RPMI8226 (cell line): ENCODE measurements at places on chromosomes 13 and 19.

DNA sequence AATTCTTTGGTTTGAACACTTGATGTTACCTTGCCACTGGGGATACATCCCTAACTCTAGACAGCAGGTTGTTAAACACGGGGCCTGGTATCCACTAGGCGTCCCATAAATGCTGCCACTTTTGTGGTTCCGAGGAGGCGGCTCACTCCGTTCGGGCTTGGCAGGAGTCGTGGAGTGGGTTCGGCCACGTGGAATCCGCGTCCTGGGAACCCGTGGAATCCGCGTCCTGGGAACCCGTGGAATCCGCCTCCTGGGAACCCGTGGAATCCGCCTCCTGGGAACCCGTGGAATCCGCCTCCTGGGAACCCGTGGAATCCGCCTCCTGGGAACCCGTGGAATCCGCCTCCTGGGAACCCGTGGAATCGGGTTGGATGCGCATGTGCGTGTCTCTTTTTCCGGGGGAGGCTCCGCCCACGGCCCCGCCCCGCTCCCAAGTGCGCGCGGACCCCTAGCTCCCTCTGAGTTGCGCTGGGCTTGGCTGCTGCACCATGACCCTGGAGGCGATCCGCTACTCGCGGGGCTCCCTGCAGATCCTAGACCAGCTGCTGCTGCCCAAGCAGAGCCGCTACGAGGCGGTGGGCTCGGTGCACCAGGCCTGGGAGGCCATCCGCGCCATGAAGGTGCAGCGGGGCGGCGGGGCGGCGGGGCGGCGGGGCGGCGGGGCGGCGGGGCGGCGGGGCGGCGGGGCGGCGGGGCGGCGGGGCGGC lies at the start of gene MRI1:
Gene MRI1 (plus strand): TSS at position 422 of the 707 bp plus-strand sequence. CDS start 67 bp downstream, at position 489.
- DNase-seq, result peak; percentile 79

DNA sequence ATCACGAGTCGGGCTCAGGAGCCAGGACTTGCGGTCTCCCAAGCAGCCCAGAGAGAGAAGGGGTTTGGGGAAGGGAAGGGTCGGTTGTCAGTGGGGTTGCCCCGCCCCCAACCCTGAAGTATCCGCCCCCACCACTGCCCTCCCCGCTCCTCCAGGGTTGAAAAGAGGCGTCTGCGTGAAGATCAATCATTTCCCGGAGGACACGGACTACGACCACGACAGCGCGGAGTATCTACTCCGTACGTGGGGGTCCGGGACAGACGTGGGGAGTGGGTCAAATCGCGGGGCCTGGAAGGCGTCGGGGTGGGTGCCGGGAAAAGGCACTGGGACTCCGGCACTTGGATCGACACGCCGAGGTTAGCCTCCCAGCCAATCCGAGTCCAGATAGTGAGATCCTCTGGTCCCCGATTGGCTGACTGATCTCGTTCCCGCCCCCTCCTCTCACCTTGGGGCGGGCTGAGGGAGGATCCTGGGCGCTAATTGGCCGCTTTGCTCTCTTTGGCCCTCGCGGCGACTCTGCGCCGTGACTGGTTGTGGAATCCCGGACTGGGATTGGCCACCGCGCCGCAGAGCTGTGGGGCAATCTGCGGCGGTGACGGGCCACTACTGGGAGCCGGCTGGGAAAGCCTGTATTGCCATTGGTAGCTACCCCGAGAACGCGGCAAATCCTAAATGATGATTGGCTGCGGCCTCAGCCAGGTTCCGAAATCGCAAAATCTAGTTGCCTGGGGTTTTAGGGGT lies 13.3 kb upstream of the CACNG6 start:
- DNase-seq, result peak; percentile 67

- no peak for DNase-seq
Observed at GRCh38 chr19:3225169-3225485, 666 bp downstream of the CELF5 start.

DNA sequence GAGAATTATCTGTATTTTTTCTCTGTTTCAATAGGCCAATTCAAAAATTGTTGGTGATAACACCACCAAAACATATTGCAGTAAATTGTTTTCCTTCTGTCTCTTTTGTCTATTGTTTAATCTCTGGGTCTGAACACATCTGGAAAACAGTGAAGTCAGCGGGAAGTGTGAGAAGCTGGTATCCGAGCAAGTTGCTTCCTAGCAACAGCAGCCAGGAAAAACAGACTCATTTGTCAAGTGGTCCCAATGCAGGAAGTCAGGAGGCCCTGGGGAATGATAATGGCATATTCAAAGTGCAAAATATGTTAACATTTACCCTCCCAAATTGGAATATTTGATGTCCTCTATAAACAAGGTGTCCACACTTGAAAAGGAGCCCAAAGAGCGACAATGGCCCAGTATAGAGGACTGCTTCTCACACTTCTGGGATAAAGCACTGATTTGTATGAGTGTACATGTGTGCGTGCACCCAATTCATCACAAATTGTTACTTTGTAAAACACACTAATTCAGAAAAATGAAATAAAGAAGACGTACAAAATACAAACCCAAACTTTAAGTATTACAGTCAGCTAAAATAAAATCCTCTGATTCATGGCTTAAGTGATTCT lies 515.0 kb downstream of the TBC1D4 start:
- DNase-seq, result no peak

- DNase-seq, result no peak
Observed at GRCh38 chr13:70784207-70784989, 676.1 kb upstream of the KLHL1 start.

GRCh38 chr13:108980237-108980636 lies 350.8 kb downstream of the MYO16 start:
- no peak for DNase-seq

DNA sequence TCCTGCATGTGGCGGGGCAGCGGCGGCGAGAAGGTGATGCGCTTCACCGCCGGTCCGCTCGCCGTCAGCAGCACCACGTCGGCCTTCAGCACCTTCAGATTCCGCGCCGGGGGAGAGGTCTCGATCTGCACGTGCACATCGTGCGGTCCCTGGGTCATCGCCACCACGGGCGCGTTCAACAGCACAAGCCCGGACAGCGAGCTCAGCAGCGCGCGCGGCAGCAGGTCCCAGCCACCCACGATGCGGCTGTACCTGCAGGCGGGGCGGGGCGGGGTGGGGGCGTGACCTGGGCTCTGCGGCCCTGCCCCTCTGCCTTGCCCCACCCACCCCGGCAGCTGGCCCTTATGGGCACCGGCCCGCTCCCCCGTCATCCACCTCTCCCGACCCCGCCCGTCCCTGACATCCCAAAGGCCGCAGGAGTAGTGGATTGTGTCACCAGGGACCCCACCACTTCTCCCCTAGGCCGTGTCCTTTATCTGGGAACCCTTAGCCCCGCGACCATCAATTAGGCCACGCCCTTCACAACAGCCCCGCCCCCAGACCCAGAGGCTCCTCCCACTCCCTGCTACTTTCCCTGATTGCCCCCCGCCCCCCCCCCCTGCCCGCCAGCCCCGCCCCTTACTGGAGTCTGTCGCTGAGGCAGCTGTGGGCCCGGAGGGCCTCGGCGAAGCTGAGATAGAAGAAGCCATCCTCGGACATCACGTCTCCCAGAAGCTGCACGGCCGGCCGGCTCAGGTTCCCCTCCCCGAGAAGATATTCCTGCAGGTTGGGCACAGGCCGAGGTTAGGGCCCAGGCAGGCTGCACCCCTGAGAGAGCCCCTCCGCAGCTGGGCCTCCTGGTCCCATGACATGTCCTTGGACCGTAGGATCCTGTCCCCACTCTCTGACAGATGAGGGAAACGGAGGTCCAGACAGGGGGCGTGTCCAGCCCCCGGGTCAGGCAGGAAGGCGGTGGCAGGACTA lies 6.1 kb downstream of the IL4I1 start:
- peak; percentile 61 for DNase-seq

GRCh38 chr13:26920614-26921355 lies 160.2 kb upstream of the GPR12 start:
- DNase-seq, result no peak

DNA sequence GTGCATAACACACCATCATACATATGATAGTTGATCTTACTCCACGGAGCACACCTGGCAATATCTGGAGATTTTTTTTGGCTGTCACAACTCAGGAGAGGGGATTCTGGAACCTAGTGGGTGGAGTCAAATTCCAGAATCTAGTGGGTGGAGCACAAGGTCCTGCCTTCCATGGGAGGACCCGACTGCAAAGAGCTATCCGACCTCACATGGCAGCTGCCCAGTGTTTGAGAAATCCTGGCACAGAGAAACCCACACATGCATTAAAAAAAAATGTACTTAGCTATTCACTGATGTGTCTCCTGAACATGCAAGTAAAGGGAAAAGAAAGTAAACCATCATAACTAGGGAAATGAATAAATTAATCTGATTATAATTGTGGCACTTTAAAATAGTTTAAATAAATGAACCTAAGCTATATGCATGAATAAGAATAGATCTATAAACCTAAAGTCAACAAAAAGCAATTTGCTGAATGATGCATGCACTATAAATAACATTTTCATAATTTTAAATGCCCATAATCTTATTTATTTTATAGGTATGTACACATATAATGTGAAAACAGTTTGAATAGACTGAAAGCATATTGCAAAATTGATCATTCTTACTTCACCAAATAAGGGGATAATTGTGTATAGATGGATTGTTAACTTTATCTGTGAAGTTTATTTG lies 300.3 kb downstream of the MYO16 start:
- no peak for DNase-seq

GRCh38 chr13:27852491-27852890 lies 60.2 kb downstream of the GSX1 start:
- DNase-seq, result no peak

DNA sequence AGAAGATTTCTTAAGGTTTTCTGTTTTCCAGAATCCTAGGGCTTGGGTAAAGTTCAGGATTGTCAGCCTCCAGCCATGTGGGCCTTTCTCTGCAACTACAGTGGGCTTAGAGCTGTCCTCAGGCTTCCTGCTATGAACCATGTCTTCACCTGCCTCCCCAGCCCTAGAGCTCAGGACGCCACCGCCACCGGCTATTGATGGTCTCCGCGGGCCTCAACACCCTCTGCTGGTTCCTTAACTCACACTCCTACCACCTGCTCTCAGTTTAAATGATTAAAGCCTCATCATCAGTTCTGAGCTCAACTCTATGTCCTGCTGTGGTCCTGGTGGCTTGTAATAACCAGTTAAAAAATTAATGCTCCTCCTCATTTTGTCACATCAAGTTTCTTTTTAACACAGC lies 221.0 kb downstream of the EFNB2 start:
- DNase-seq, result peak; percentile 4

- no peak for DNase-seq
Observed at GRCh38 chr13:48253849-48254248, 20.8 kb downstream of the ITM2B start.

DNA sequence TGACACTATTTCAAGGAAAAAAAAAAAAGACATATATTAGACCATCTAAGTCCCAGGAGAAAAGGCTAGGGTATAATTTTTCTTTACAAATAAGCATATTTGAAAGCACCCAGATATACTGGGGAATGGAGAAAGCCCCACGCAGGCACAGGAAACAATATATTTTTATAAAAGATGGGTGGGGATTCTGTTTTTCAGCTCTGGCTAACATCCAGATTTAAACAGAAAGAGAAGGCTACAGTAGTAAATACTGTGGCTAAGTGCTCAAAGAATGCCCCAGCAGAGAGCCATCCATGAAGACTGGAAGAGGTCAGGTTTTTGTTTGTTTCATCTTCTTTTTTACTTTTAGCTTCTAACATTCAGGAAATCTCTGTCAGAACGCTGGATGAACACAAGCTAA lies 16.0 kb downstream of the ZNF44 start:
- DNase-seq, result no peak

DNA sequence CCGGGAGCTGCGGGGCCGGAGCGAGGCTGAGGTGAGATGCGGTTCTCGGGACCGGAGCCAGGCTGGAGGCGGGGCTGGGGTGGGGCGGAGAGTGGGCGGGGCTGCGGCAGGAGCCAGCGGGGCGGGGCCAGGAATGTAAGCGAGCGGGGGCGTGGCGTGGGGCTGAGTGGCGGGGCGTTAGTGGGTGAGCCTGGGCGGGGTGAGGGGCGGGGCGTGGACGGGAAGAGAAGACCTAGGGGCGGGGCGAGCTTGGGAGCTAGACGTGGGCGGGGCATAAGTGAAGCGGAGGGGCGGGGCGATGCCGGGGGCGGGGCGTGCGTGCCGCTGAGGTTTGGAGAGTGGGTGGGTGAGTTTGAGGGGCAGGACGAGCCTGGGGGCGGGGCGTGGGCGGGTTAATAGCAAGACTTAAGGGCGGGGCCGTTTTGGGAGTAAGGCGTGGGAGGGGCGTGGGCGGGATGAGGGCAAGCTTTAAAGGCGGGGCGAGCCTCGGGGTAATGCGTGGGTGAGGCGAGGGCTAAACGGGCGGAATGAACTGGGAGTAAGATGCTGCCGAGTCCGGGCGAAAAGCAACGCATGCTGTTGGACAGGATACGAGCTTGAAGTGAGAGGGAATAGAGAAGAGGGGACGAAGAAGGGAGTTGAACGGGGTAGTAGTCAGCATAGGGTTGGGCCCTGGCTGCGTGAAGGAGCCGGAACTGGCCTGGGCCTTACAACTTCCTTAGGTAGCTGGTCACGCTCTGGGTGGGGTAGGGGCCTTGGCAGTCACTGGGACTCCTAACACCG lies 572 bp downstream of the SNAPC2 start:
- peak; percentile 98 for DNase-seq

DNA sequence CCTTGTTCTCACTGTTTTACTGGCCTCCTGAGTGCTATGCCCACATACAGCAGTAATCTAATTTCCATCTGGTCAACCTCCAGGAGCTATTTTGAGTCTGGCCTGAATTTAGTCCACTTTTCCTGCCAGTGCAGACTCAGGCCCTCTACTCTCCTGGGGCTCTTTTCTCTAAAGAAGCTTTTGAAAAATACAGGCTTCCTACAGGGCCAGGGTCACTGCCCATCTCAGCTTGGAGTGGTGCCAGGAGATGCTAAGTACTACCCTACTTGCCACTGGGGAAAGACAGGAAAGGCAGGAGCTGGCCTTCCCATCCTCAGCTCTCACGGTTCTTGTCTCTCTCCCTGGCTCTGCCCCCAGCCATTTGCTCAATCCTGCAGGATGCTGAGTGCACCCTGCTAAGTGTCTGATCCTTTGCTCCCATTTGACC lies 101.7 kb upstream of the SERP2 start:
- no peak for DNase-seq

DNA sequence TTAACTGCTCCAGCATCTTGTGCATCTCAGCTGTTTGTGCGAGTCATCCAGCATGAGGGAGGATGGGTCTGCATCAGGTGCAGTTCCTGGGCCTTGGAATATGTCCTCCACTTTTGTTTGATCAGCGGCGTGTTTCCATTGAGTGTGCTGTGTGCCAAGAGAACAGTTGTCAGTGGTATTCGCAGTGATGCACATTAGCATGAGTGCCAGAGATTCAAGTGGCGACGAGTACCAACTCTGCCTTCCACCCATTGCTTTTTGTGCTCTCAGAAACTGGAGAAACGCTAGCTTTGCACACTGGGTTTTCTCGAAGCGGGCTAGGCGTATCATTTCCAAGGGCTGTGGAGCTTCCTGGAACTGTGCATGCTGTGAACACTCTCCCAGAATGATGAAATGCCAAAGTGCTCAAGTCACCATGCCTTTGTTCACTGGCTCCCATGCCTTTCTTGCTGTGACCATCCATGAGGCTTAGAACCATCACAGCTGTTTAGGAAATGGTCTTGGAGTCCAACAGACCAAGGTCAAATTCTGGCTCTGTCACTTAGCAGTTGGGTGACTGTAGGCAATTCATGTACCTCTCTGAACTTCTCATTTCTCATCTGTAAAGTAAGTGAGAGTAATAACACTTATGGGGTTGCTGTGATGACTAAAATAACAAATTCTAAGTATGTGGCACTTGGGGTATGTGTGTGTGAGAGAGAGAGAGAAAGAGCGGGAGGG lies 18.4 kb downstream of the LRCH1 start:
- DNase-seq, result no peak

GRCh38 chr19:7115721-7116120 lies 46.2 kb downstream of the ZNF557 start:
- no peak for DNase-seq

GRCh38 chr13:32955881-32956594 lies 60.2 kb upstream of the KL start:
- no peak for DNase-seq
